ENCODE measurements at places on chromosomes 13 and 19.
A peak's percentile ranks its signal among the peaks of the same experiment; 100 is the strongest.

- no peak for DNase-seq
Observed at GRCh38 chr13:66312312-66313087, 917.6 kb downstream of the PCDH9 start.

- no peak for DNase-seq
Observed at GRCh38 chr19:6958791-6959190, 62.4 kb downstream of the MBD3L2B start.

DNA sequence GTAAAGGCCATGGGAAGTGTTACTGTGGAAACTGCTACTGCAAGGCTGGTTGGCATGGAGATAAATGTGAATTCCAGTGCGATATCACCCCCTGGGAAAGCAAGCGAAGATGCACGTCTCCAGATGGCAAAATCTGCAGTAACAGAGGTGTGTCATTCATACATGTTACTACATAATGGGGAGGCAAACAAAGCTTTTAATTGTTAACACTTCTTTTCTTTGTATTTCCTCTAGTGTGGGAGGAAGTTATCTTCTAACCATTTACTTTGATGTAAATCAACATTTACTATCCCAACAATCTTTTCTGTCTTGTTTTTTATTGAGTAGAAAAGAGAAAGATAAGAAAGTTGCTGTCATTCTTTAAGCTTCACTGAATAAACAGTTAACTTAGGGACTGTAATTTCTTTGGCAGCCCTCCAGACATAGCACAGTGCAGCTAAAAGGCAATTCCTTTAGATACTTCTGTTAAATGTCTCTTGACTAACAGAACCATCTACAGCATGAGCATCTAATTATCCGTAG lies 126.9 kb downstream of the ITGBL1 start:
- no peak for DNase-seq

DNA sequence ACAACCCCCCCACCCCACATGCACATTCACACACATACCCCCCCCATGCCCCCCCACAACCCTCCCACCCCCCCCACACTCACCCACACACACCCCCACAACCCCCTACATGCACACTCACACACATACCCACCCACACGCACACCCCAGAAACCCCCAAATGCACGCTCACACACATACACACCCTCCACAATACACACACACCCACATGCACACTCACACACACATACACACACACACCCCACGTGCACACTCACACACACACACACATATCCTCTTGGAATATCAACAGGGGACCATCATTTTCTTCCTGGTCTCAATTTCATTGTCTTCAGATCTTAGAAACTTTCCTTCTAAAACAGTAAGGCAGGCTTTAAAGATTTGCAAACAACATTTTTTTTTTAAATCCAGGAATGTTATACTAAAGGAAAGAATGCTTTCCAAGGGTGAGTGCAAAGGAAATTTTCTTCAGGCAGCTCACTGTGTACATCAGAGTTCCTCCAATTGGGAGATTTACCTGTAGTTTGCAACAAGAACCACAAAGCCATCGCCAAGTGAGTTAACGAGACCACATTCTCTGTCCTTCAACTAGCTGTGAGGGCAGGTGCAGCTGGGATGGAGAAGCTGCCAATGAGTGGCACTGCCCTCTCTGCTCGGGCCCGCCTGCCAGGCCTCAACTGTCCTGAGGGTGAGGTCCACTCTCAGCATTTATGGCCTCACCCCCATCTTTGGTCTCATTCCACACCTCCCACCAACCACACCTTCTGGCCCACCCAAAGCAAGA lies 53.0 kb downstream of the MRPL57 start:
- DNase-seq = no peak

- peak; percentile 29 for DNase-seq
Observed at GRCh38 chr13:113874579-113875428, 10.9 kb upstream of the GAS6 start.

- DNase-seq = no peak
Observed at GRCh38 chr13:34747507-34747906, 194.6 kb upstream of the NBEA start.

DNA sequence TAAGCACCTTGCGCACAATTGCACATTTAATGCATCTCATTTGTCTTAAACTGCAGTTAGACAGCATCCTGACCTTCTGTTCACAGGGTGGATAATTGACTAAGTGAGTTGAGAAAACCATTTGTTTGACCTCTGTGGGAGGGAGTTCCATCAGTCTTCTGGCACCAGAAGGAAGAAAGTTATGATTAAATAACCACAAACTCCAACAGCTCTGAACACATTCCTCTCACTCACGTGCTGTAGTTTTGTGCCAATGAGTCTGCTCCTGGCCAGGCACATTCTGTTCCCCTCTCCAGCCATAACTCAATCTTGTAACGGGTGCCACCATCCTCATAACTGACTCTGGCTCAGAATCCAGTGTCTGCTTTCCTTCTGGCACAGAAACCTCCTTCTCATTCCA lies 817.2 kb downstream of the SLITRK1 start:
- DNase-seq = no peak

DNA sequence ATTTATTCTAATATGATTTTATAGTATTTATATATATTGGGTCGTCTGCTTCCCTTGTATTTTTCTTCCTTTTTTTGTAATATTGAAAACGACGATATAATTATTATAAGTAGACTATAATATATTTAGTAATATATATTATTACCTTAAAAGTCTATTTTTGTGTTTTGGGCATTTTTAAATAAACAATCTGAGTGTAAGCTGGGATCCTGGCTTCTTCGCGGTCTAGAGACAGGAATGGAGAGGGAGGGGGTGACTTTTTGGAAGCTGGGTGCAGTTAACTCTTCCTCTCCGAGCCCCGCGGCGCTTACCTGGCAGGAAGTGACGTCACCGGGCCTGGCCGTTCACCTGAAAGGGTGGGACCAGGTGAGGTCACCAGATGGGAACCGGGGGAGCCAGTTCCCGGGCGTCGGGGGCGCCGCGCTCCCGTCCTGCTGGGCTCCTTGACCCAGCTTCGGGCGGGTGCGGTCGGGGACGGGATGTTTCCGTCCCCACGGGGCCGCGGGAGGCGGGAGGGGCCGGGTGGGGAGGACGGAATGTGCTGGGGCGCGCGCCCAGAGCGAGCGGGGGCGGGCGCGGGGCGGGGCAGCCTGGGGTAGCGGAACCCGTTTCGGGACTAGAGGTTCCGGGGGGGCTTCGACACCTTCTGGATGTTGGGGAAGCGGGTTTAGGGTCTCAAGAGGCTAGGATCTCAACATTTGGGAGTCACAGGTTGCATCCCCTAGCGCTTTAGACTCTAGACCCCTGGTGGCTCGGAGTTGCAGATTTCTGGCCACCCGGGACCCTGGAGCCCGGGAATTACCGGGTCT lies 2.8 kb downstream of the ZFP36 start:
- DNase-seq = peak; percentile 93

- DNase-seq = no peak
Observed at GRCh38 chr13:95579303-95579702, 26.8 kb downstream of the CLDN10 start.

DNA sequence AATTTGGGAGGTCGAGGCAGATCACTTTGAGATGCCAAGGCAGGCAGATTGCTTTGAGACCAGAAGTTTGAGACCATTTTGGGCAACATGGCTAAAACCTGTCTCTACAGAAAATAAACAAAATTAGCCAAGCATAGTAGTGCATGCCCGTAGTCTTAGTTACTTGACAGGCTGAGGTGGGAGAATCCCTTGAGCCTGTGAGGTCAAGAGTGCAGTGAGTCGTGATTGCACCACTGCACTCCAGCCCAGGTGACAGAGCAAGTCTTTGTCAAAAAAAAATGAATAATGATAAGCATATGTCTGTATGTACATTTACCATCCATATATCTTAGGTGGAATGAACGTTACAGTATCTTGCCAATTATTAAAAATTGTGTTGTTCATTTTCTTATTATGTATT lies 2447.7 kb downstream of the PCDH9 start:
- DNase-seq = no peak

DNA sequence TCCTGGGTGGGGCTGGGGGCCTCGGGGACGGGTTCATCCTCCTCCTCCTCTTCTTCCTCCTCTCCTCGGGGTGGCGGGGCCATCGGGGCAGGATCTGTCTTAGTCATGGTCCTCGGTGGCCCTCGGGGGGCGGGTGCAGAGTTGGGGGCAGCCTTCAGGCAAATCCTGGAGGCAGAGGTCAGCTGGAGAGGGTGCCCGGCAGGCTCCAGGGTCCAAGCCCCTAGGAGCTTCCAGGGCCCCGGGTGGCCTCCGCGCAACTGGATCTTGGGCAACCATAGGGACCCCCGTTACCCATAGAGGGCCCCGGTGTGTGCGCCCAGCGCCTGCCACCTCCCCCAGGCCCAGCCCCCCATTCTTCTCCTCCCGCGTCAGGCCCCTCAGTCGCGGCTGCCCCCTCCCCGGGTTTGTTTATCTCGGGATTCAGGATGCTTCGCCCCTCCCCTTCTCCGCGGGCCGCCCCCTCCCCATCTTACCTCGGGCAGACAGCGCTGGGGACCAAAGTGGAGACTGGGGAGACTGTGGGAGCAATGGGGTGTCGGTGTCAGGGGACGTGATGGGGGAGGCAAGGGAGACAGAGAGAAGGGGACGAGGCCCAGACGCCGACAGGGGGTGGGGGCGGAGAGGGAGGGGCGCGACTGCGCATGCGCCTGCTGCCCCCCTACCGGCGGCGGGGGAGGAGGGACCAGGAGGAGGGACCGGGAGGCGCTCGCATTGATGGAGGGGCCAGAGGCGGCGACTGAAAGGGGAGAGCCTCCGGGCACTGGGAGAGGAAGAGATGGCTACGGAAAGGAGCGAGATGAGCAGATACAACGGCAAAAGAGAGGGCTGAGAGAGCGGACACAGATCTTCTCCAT lies at the start of gene CLIP3:
Gene CLIP3 (minus strand): TSS at position 623 of the 854 bp plus-strand sequence. CDS start 516 bp downstream, at position 107.
- DNase-seq = no peak

DNA sequence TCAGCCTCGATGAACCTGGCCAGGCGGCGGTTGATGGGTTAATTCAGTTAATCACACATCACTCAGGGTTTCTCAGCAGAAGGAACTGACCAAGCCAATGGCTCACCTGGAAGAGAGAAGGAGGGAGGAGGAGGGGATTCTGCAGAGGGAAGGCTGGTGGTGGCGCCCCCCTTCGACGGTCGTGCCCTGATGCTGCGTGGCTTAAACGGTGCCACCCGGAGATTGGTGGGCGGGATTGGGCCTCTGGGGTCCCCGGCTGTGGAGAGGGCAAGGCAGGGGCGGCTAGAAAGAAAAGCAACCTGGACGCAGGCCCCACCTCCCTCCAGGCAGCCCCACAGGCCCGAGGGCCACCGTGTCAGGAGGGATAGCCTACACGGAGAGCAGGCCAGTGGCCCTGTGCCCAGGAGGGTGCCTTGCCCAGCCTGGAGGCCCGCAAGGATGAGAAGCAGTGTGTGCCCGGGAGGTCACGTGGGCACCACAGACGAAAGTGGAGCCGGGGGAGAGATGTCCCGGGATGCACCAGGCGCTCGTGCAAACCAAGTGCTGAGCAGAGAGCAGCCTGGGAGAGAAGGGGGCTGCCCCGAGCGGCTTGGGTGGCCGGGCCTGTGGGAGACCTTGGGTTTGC lies 16.0 kb downstream of the CSNK1G2 start:
- DNase-seq = no peak

DNA sequence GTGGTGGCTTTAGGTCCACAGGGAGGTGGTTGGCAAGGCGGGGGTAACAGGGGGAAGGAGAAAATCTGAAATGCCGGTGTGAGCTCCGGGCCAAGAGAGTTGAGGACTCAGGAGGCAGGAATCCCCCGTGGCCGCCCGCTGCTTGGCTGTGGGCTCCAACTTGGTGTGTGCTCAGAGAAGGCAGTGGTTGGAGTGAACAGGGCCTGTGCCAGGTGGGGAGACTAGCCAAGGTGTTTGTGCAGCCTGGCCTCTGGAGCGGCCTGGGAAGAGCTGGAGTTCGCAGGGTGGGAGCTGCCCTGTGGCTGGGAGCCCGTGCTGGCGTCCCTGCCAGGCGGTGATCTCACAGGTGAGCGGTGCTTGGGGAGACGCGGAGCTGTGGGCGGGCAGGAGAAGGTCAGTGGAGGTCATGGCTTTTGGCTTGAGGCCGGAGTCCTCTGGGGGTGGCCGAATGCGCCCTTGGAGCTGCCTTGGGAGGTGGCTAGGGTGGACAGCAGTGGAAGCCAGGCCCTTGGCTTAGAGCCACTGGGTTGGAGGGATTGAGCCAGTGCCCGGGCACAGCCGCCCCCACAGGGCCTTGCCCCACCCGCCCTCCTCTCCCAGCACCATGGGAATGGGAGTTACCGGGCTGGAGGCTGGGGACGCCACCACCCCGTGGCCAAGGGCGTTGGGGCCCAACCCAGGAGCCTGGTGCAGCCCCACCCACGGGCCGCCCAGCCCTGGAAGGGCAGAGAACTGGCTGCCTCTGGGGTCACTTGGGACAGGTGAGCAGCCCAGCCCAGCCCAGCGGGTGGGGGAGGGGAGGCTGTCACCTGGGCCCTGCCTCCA lies 7.1 kb upstream of the CIRBP start:
- no peak for DNase-seq

DNA sequence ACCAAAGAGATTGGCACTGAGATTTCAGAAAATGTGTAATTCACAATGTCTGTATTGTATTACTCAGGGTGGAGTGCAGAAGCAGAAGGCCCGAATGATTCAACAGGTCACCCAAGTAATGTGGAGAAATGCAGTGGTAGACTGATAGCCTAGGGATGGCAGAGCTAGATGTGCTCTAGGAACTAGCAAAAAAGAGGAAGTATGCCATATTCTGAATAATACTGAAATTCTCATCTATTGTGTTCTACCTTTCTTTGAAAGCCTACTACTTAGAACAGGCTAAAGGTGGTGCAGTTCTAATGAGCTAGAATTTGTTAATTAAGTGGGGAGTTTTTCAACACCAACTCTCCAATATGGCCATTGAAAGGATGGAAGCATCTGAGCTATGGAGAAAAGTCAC lies 1449.8 kb upstream of the MIR17HG start:
- DNase-seq = no peak

DNA sequence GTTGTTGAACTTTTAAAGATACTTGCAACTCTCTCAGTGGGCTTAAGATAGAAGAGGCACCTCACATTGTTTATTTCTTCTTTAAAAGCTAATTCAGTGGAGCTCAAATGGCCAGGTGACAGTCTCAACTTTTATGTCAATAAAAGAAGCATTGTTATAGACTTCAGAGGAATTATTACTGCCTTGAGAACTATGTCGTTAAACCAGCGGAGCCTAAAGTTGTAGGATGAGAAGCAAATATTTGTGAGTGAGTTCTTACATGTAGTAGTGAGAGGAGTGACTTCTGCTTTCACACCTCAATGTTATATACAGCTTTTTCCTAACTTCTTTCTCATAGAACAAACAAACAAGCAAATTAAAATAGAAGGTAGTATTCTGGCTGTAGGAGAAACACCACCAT lies 31.2 kb upstream of the DGKH start:
- DNase-seq = no peak

GRCh38 chr19:3576696-3577443 lies 4.1 kb downstream of the HMG20B start:
- DNase-seq = no peak

- no peak for DNase-seq
Observed at GRCh38 chr13:94978516-94978915, 266.2 kb upstream of the SOX21 start.

- DNase-seq = no peak
Observed at GRCh38 chr13:84946192-84946591, 853.0 kb downstream of the SLITRK6 start.

GRCh38 chr19:51754770-51755169 lies 3.1 kb upstream of the FPR1 start:
- no peak for DNase-seq

Measured in activated CD8-positive, alpha-beta memory T cell treated with anti-CD3 and anti-CD28 coated beads, Interleukin-2, amount 10 ng/mL, durations not matched to agents 7 days and 5 days (primary cell).